Motor neuron (in vitro differentiated cells): ENCODE measurements at places on chromosomes 12 and 14. TPM values are rescaled to one million over a fixed set of nuclear protein-coding genes. Genes with fewer than 3 reads are reported as not detected.

Gene SRRM4
- 18.4 and 19.4 TPM in 2 replicates for total RNA-seq

Gene CLEC6A
- not detected in 2 replicates for total RNA-seq

Gene SNAPC1
- total RNA-seq: 8.9 and 9.6 TPM in 2 replicates

Gene SOAT2
- not detected in 2 replicates for total RNA-seq

Gene REM2
- 12.6 and 16.1 TPM in 2 replicates for total RNA-seq

Gene SNX6
- total RNA-seq: 73.7 and 79.3 TPM in 2 replicates
